SK-N-SH (cell line): ENCODE measurements at places on chromosomes 2 and 18. TPM values are rescaled to one million over a fixed set of nuclear protein-coding genes. Genes with fewer than 3 reads are reported as not detected.

DNA sequence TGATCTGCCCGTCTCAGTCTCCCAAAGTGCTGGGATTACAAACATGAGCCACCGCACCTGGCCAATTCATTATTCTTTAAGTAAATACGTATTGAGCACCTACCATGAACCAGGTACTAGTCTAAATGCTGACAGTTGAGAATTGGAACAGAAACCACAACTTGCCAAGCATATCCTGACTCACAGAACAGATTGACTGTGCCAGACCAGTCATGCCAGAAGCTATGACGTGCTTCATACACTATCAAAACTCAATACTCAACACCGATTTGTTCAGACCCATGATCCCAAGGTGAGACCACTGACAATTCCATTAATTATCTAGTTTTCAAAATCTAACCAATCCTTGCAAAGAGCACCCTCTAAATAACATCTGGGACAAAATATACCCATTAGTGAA, 148.6 kb downstream of the B3GNT2 start:
- no peaks in the 10 kb centered on the region for H3K27me3 ChIP-seq
- no peak for DNase-seq
- H3K4me3 ChIP-seq, result no peak overlapping the region
- peaks cover 7% of the 10 kb centered on the region; the same call in 1 of the 2 replicates for H3K4me1 ChIP-seq
- H3K36me3 ChIP-seq, result no peaks in the 10 kb centered on the region
- H3K27ac ChIP-seq, result no peak overlapping the region

Gene POMC
- polyA plus RNA-seq, result not detected in 2 replicates

DNA sequence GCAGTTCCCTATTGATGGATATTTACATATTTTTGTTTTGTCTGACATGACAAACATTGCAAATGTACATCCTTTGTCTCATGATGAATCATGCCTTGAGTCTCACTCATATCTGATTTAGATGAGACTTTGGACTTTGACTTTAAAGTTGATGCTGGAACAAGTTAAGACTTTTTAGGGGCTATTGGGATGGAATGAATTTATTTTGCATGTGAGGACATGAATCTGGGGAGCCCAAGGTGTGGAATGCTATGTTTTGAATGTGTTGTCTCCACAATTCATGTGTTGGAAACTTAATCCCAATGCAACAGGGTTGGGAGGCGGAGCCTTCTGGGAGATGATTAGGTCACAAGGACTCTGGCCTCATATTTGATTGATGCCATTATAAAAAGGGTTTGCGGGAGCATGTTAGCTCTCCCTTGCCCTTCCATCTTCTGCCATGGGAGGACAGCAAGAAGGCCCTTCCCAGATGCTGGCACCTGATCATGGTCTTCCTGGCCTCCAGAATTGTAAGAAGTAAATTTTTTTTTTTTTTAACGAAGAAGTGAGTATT, 29.1 kb upstream of the INO80D start:
- no peak overlapping the region for H3K4me3 ChIP-seq
- no peaks in the 10 kb centered on the region for H3K27me3 ChIP-seq
- DNase-seq, result no peak
- peaks cover 3% of the 10 kb centered on the region; the same call in 1 of the 2 replicates for H3K36me3 ChIP-seq

- H3K27ac ChIP-seq, result no peak overlapping the region
- DNase-seq, result no peak
- no peaks in the 10 kb centered on the region for H3K27me3 ChIP-seq
- no peak overlapping the region for H3K4me3 ChIP-seq
- H3K36me3 ChIP-seq, result no peaks in the 10 kb centered on the region
- H3K4me1 ChIP-seq, result no peaks in the 10 kb centered on the region; the same call in 1 of the 2 replicates
Observed at GRCh38 chr2:180472133-180472532, 465.0 kb upstream of the CWC22 start.

DNA sequence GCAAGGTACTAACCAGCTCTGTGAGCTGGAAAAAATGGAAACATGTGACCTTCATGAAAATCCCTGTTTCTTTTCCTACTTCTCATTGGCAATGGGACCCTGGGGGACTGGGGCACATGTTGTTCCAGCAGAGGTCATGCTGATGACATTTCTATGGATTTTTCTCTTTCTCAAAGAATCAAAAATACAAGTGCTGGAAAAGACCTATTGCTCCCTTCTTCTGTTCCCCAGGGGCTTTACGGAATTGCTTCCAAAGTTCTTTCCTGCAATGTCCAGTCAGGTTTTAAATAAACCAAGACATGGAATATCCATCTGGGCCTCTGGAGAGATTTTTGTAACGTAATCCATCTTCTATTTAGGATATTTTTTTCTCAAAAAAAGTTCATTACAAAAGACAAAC, 1006.1 kb upstream of the CELF4 start:
- no peak for DNase-seq
- H3K27ac ChIP-seq, result no peak overlapping the region
- H3K36me3 ChIP-seq, result no peaks in the 10 kb centered on the region
- no peaks in the 10 kb centered on the region for H3K4me1 ChIP-seq

DNA sequence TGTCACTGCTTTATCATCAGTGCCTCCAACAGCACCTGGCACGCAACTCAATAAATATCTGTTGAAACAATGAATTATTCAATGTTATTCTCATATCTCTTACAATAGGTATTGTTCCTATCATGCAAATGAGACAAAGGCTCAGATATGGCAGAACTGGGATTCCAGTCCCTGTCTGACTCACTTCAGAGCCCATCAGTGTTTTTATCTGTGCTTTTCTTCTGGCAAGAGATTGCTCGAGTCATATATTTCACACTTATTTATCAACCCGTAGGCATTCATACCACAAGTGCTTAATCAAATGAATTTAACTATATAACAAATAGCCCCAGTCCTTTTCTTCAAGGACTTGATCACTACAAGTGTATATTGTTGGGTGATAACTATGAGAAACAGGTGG, 76.4 kb upstream of the TSPYL6 start:
- H3K27me3 ChIP-seq, result no peaks in the 10 kb centered on the region
- H3K27ac ChIP-seq, result no peak overlapping the region
- H3K4me3 ChIP-seq, result no peak overlapping the region
- H3K4me1 ChIP-seq, result 0 out of 2 replicates have a peak, but pooled peaks cover 6% of the 10 kb centered on the region
- DNase-seq, result no peak

GRCh38 chr2:134109246-134109645, 144.6 kb upstream of the MGAT5 start:
- no peaks in the 10 kb centered on the region for H3K36me3 ChIP-seq
- H3K27me3 ChIP-seq, result no peaks in the 10 kb centered on the region
- no peaks in the 10 kb centered on the region for H3K4me1 ChIP-seq
- no peak overlapping the region for H3K27ac ChIP-seq
- no peak overlapping the region for H3K4me3 ChIP-seq

DNA sequence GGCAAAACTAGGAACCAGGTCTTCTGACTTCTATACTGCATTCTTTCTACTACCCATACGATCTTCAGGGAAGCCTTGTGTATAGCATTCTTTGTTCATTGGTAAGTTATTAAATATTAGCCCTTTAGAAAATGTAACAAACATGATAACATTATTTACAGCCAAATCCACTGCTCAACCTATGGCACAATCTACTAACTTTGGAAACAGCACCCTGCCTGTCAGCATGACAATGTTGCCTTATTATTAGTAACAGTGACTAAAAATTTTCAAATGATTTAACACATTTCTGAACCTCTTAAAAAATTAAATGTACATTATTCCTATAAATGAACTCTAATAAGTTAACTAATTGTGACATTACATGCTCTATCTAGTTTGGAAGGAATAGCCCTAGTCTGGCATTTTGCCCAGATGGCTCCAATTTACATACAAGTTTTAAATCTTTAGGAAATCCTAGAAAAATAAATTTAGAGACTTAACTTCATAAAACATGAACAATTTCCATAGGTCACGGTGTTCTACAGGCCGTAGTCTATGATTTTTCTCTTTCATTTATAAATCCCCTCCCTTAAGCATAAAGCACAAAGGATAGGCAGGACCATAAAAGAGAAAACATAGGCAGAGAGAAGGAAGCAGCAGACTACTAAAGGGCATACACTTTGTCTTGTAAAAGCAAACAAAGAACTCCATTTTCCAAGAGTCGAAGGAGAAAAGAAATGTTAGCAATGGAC, 33.7 kb downstream of the YES1 start:
- no peak for DNase-seq
- no peaks in the 10 kb centered on the region for H3K36me3 ChIP-seq
- no peaks in the 10 kb centered on the region for H3K4me1 ChIP-seq
- H3K4me3 ChIP-seq, result no peak overlapping the region
- H3K27me3 ChIP-seq, result no peaks in the 10 kb centered on the region

DNA sequence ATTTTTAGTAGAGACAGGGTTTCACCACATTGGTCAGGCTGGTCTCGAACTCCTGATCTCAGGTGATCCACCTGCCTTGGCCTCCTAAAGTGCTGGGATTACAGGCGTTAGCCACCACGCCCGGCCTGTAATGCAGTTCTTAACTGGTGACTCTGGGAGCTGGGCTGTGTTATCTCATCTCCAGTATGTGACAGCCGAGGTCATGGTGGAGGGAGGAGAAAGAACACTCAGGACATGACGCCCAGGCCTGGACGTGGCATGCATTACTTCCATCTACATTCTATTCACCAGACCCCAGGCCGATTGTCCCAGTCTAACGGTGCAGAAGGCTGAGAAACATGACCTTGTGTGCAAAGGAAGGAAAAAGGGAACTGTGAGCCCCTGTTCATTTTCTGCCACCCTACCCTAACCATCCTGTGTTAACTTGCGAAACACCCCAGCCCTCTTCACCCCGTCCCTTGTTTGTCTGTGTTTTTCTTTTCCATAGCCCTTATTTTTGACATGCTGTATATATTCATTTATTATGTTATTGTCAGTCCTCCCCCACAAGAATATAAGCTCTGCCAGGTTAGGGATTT, 88.1 kb upstream of the ASAP2 start:
- no peak overlapping the region for H3K4me3 ChIP-seq
- H3K27me3 ChIP-seq, result no peaks in the 10 kb centered on the region
- H3K27ac ChIP-seq, result no peak overlapping the region

DNA sequence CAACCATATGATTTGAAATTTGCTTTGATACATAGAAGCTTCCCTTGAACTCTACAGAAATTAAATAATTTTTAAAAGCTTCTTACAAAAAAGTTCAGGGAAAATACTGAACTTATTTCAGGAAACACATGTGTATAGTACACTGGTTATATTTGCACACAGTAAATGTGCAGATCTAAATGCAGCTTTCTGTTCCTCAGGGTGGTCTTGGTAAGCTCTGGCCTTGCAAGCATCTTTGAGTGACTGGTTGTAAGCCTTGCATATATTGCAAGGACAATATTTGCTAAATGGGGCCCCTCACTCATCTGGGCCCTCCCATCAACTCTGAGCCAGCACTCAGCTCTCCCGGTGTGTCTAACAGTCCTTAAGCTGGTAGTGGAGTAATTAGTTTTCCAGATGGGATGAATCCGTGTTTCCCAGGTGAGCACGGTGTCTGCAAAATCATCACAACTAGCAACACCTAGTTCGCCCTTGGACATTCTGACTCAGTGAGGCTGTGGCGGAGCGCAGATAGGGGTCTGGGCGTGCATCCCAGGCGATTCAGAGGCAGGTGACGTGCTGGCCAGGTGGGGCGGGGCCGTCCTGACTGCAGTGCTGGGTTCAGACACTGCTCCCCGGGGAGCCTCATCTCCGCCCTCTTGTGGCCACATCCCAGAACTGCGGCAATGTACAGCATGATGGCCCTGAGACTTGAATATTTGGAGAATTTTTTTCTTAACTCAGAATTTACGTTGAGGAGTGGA, 149.6 kb downstream of the MBP start:
- peak; percentile 90 for DNase-seq
- H3K27me3 ChIP-seq, result no peaks in the 10 kb centered on the region
- peaks cover 11% of the 10 kb centered on the region; the same call in 1 of the 2 replicates for H3K4me1 ChIP-seq
- no peak overlapping the region for H3K27ac ChIP-seq
- peak overlapping the region; percentile 45; the same call in 1 of the 2 replicates for H3K4me3 ChIP-seq
- no peaks in the 10 kb centered on the region for H3K36me3 ChIP-seq

- H3K4me1 ChIP-seq, result no peaks in the 10 kb centered on the region
- H3K4me3 ChIP-seq, result no peak overlapping the region
- no peak overlapping the region for H3K27ac ChIP-seq
- no peaks in the 10 kb centered on the region for H3K36me3 ChIP-seq
- H3K27me3 ChIP-seq, result peaks cover 91% of the 10 kb centered on the region
Observed at GRCh38 chr18:22175346-22175745, 6.0 kb downstream of the GATA6 start.

DNA sequence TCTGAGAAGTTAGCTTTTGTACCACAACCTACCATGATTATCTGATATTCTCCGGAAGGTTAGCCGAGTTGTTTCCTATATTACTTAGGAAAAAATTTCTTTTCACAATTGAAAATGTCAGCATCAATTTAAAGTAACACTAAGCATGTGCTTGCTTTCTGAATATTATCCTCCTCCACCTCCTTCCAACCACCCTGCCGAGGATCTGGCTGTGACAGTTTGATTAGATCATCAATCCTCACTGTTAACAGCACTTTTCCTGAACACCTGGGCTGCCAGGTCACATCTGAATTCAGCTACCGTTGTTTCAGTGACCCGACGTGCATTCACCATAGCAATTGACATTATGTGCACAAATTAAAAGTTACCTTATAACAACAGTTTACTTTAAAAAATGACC, 207.0 kb downstream of the ZNF407 start:
- DNase-seq, result peak; percentile 50
- H3K4me3 ChIP-seq, result no peak overlapping the region; the same call in 1 of the 2 replicates
- H3K36me3 ChIP-seq, result no peaks in the 10 kb centered on the region
- H3K27me3 ChIP-seq, result no peaks in the 10 kb centered on the region

DNA sequence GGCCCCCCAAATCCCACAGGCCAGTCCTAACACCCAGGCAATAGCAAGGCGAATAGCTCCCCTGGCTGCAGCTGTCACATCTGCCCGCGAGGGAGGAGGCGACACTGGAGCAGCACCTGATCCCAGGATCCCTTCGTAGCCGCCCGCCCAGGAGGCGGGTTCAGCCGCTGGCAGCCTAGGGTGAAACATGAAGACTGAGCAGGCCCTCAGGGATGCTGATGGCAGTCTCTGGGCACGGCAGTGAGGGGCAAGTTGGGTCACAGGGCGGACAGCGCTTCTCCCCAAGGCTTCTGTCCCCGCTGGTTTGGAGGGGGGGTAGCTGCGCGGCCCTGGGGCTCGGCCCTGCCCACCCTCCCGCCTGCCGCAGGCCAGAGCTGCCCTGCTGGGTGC, 1.9 kb downstream of the DNMT3A start:
- H3K4me1 ChIP-seq, result peaks cover 62% of the 10 kb centered on the region
- H3K36me3 ChIP-seq, result peaks cover 3% of the 10 kb centered on the region; the same call in 1 of the 2 replicates
- H3K27ac ChIP-seq, result peak overlapping the region; percentile 93
- DNase-seq, result no peak
- no peaks in the 10 kb centered on the region for H3K27me3 ChIP-seq
- peak overlapping the region; percentile 82 for H3K4me3 ChIP-seq

Gene SLC9A4
- polyA plus RNA-seq, result 0.07 and 0.11 TPM in 2 replicates

DNA sequence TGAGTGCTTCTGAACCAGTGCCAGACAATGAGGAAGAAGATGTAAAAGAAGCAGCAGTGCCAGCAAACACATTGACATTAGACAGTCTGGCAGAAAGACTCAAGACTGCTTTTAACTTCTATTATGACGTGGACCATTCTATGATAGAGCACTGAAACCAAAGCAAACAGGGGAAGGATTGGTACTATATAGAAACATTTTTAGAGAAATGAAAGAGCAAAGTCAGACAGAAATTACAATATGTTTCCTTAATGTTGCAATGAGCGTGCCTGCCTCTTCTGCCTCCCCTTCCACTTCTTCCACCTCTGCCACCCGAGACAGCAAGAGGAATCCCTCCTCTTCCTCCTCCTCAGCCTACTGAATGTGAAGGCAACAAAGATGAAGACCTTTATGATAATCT, 39.7 kb downstream of the DHX57 start:
- H3K4me3 ChIP-seq, result no peak overlapping the region
- H3K27ac ChIP-seq, result no peak overlapping the region
- no peak for DNase-seq
- H3K36me3 ChIP-seq, result peaks cover 44% of the 10 kb centered on the region
- no peaks in the 10 kb centered on the region for H3K4me1 ChIP-seq
